Activated CD4-positive, alpha-beta memory T cell treated with anti-CD3 and anti-CD28 coated beads for 36 hours (primary cell): ENCODE measurements at places on chromosomes 1 and 21. TPM values are rescaled to one million over a fixed set of nuclear protein-coding genes. Genes with fewer than 3 reads are reported as not detected.

The TTC39A gene
- 0.19 TPM for total RNA-seq

DNA sequence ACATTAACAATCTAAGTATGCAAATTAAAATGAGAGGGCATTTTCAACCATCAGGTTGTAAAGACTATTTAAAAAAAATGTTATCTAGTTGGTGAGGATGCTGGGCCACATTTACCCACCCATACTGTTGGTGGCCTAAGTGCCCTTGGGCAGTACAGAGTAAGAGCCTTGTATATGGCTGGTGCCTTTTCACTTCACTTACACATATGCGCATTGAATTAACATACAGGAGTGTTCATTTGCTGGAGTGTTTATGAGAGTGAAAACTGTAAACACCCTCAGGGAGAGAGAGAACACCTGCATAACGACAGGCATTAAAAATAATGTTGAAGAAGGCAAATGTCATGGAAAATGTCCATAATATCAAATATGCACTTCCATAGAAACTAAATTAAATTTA lies 427.1 kb downstream of the PCP4 start:
- no peak overlapping the region for H3K4me3 ChIP-seq
- DNase-seq = no peak
- H3K36me3 ChIP-seq = no peaks in the 10 kb centered on the region
- no peaks in the 10 kb centered on the region for H3K4me1 ChIP-seq
- no peaks in the 10 kb centered on the region for H3K27me3 ChIP-seq
- H3K27ac ChIP-seq = no peak overlapping the region

The SPRR5 gene
- not detected for total RNA-seq

- no peaks in the 10 kb centered on the region for H3K27me3 ChIP-seq
- peaks cover 6% of the 10 kb centered on the region for H3K36me3 ChIP-seq
- H3K4me3 ChIP-seq = no peak overlapping the region
- H3K27ac ChIP-seq = no peak overlapping the region
Measured at GRCh38 chr21:37445228-37445627, 78.7 kb downstream of the DYRK1A start.

The CFAP410 gene
- 11.1 TPM for total RNA-seq

- peaks cover 69% of the 10 kb centered on the region for H3K4me1 ChIP-seq
- DNase-seq = no peak
- H3K4me3 ChIP-seq = no peak overlapping the region
- H3K27me3 ChIP-seq = no peaks in the 10 kb centered on the region
- peaks cover 26% of the 10 kb centered on the region for H3K36me3 ChIP-seq
Measured at GRCh38 chr1:220224033-220224432, 48.2 kb downstream of the RAB3GAP2 start.

- H3K36me3 ChIP-seq = no peaks in the 10 kb centered on the region
- H3K27me3 ChIP-seq = no peaks in the 10 kb centered on the region
- H3K27ac ChIP-seq = peak overlapping the region; percentile 63
- no peak overlapping the region for H3K4me3 ChIP-seq
Measured at GRCh38 chr1:99820546-99820945, 29.6 kb upstream of the AGL start.

The COL16A1 gene
- total RNA-seq = 0.12 TPM

- H3K27ac ChIP-seq = peak overlapping the region; percentile 97
- no peak for DNase-seq
- peaks cover 9% of the 10 kb centered on the region for H3K36me3 ChIP-seq
- peaks cover 78% of the 10 kb centered on the region for H3K4me1 ChIP-seq
- H3K4me3 ChIP-seq = peak overlapping the region; percentile 99
- no peaks in the 10 kb centered on the region for H3K27me3 ChIP-seq
Measured at GRCh38 chr1:151005729-151006319, 878 bp downstream of the MINDY1 start.

The SYTL1 gene
- total RNA-seq = 27.3 TPM

DNA sequence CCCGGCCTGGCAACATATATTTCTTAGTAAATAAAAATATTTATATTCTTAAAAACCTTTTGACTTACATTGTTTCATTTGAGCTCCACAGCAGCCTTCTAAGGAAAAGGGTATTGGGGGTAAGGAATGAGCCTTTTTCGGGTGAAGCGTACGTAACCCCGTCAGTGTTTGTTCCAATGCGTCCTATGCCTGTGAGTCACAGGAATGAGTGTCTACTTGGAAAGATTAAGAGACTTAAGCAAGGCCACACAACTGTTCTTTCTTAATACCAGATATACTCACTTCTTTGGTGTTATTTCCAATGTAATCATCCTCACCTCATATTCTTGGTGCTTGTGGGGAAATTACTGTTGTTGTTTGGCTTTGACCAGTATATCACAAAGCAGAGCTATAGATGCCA lies 22.7 kb downstream of the WDTC1 start:
- H3K4me1 ChIP-seq = peaks cover 33% of the 10 kb centered on the region
- H3K27ac ChIP-seq = no peak overlapping the region
- no peak overlapping the region for H3K4me3 ChIP-seq
- no peaks in the 10 kb centered on the region for H3K27me3 ChIP-seq
- no peaks in the 10 kb centered on the region for H3K36me3 ChIP-seq

GRCh38 chr1:44263568-44264450 lies 50.5 kb downstream of the DMAP1 start:
- H3K4me1 ChIP-seq = peaks cover 5% of the 10 kb centered on the region
- no peak overlapping the region for H3K27ac ChIP-seq
- no peaks in the 10 kb centered on the region for H3K27me3 ChIP-seq
- no peak overlapping the region for H3K4me3 ChIP-seq

DNA sequence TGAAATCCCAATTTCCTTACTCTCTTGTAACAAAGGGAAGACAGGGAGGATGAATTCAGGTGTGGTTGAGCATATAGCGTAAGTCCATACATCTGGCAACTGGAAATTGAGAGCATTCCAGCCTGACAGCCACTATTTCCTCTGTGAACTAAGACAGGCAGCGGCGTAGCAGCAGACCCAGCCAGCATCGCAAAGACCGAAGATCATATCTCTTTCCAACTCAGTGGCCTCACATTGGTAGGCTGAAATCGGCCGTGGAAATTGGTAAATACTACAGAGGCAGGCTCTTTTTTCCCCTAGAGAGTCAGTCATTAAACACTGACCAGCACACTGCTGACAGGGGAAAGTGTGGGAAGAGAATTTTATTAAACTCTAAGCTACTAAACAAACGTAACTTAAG lies 43.4 kb downstream of the TARBP1 start:
- no peak overlapping the region for H3K4me3 ChIP-seq
- no peak overlapping the region for H3K27ac ChIP-seq
- H3K27me3 ChIP-seq = no peaks in the 10 kb centered on the region
- no peak for DNase-seq
- H3K36me3 ChIP-seq = peaks cover 44% of the 10 kb centered on the region
- peaks cover 12% of the 10 kb centered on the region for H3K4me1 ChIP-seq

The ILDR2 gene
- total RNA-seq = 12.5 TPM

- H3K27me3 ChIP-seq = no peaks in the 10 kb centered on the region
- H3K4me1 ChIP-seq = peaks cover 28% of the 10 kb centered on the region
- no peak overlapping the region for H3K4me3 ChIP-seq
- H3K36me3 ChIP-seq = peaks cover 4% of the 10 kb centered on the region
- H3K27ac ChIP-seq = peak overlapping the region; percentile 15
- DNase-seq = no peak
Measured at GRCh38 chr1:202964791-202965410, 2.2 kb downstream of the CYB5R1 start.

DNA sequence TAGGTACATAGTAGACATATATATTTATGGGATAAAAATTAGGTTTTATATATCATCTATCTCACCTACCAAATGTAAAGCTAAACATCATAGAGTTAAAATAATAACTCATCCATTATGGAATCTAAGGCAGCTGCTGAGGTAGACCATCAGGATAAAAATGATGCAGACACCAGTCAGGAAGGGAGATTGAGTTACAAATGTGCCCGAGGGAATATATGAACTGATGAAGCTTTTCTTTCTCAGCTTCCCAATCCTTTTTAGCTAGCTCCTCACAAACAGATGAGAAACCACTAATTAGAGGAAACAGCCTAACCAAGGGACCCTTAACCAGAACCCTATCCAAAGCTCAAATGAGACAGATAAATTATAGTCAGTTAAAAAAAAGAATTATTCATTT lies 20.9 kb downstream of the TTLL7 start:
- no peaks in the 10 kb centered on the region for H3K36me3 ChIP-seq
- H3K4me1 ChIP-seq = no peaks in the 10 kb centered on the region
- H3K27ac ChIP-seq = no peak overlapping the region
- no peak for DNase-seq

The FAM72A gene
- 31.5 TPM for total RNA-seq

GRCh38 chr1:213122514-213122929 lies 71.5 kb downstream of the RPS6KC1 start:
- no peak for DNase-seq
- no peaks in the 10 kb centered on the region for H3K36me3 ChIP-seq
- H3K4me3 ChIP-seq = no peak overlapping the region
